Astrocyte of the hippocampus (primary cell): ENCODE measurements at places on chromosomes 2 and 18.

- peak; percentile 83 for DNase-seq
Observed at GRCh38 chr2:172710584-172711047, 25.0 kb upstream of the RAPGEF4 start.

DNA sequence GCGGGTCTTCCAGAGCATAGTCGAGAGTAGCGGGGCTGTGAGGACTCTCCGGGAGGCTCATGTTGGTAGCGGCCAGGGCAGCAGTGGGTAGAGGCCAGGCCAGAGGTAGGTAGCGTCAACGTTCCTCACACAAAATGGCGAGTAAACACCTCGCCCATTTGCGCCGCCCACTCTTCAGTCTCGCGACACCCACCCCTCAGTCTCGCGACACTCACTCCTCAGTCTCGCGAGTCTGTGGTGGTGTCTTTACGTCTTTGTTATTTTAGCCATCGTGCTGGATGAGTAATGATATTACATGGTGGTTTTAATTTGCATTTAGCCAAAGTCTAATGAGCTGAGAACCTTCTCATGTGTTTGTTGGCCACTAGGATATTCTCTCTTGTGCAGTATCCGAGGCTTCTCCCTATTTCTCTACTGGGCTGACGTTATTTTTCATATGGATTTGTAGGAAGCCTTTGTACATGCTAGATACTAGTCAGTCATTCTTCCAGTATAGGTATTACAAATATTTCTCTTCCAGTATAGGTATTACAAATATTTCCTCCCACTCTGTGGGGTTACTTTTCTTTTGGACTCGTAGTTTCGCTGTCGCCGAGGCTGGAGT lies at the start of gene TSPYL6:
TSPYL6 (minus strand) TSS at position 139 of the 604 bp plus-strand sequence; CDS start at position 61, 78 bp downstream.
- no peak for DNase-seq

DNA sequence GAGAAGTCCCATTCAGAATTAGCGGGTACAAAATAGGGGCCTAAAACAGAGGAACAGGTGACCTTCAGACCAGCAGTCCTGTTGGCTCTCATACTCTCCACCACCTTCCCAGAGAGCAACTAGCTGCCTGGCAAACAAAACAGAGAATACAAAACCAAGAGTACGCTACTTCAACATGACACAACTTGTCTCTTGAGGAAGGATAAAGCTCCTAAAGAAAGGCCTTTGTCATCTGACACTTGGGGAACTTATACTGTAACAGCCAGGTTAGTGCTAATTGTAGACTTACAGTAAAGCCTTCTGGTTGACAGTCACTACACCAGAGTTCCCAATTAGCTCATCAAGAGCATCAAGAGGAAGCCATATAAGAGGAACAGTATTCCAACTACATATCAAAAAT lies 282.1 kb upstream of the NT5C1B start:
- no peak for DNase-seq

DNA sequence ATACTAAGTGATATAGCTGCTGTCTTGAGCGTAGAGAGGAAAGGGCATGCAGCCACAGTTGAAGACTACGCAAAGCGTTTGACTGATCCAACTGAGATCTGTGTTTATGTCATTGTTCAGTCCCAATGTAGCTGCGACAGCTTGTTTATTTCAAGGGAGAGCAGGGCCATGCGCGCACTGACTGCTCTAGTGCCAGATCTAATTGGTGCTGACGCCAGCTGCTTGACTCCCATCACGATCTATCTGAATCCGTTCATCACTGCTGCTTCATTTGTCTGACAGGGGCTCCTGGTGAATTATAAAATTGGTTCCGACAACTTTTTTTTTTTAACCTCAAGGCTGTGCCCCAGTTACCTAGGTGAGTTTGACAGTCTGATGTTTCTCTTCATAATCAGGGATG lies 75.7 kb downstream of the CHST9 start:
- no peak for DNase-seq

GRCh38 chr2:22855081-22855480 lies 529.9 kb upstream of the KLHL29 start:
- DNase-seq: no peak

GRCh38 chr18:77049938-77050337 lies 82.6 kb downstream of the MBP start:
- DNase-seq: no peak
